ENCODE measurements at places on chromosomes 11 and 22.

DNA sequence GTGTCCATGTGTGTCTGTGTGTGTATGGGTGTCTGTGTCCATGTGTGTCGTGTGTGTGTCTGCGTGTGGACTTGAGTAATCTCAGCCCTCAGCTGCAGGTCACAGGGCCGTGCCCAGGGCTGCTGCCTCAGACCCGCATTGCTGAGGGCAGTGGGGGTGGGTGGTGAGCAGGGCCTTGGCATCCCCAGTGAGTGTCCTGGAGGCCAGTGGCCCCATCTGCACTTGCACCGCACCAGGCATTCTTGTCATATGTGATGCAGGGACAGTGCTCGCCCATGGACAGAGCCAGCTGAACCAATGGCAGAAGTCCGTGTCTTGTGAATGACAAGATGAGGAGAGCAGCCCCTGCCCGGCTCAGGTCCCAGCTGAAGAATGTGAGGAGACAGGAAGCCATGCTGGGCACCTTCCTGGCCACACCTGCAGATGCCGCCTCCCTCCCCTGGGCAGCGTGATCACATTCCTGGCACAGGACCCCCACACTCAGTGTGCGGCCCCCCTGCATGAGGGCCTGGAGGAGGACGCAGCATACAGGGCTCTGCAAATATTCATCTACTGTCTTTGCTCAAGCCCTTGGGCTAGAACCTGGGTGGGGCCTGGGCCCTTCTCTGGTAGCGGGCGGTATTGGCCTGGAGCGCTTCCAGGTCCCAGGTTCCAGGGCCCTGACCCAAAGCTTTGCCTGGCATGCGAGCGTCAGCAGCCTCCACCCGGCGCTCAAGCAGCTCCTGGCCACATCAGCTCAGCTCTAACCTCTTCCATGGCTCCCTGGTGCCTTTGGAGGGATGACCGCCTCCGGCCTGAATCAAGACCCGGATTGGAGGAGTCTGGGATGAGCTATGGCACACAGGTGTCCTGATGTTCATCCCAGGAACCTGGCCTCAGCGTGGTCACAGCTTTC lies 3.9 kb downstream of the ALDH3B2 start:
- no peak for DNase-seq

DNA sequence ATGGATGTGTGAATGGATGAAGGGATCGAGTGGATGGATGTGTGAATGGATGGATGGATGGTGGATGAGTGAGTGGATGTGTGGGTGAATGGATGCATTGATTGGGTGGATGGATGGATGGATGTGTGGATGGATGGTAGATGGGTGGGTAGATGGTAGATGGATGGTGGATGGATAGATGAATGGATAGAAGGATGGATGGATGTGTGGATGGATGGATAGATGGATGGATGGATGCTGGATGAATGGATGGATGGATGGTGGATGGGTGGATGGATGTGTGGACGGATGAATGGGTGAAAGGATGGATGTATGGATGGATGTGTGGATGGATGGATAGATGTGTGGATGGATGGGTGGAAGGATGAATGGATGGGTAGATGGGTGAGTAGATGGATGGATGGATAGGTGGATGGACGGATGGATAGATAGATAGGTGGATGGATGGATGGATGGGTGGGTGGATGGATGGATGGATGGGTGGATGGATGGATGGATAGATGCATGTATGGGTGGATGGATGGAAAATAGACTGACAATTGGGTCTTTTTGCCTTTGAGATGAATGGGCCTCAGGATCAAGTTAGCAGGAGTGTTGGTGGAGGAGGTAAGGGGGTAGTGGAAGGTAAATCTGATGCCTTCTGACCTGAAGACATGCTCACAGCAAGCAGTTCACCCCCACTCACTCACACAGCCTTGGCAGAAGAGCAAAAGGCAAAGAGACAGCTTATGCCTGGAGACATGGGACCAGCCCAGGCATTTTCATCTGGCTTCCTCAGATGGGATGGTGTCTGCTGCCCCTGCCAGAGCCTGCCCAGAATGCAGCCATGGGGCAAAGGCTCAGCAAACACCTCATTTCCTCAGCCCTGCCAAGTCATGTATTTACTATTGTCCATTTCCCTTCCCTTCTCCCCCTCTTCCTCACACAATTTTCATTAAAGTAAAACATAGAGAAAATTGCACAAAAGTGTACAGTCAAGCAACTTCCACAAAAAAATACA lies 8.0 kb upstream of the FADD start:
- DNase-seq, result no peak

DNA sequence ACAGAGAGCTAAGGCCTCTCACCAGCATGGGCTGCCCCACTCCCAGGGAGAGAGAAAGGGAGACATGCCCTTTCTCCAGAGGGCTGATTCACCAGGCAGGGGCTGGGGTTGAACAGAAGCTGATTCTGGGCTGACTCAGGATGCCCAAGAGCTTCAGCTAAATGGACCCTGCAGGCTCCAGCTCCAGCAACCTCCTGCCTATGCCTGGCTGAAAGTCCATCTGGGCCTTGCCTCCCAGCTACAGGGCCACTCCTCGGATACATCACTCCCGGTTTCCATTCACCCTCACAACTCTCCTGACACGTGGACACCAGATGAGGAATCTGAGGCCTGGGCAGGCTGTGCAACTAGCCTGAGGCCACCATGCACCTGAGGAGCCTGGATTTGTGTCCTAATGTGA lies 215.5 kb downstream of the BUD13 start:
- DNase-seq, result peak; percentile 54

DNA sequence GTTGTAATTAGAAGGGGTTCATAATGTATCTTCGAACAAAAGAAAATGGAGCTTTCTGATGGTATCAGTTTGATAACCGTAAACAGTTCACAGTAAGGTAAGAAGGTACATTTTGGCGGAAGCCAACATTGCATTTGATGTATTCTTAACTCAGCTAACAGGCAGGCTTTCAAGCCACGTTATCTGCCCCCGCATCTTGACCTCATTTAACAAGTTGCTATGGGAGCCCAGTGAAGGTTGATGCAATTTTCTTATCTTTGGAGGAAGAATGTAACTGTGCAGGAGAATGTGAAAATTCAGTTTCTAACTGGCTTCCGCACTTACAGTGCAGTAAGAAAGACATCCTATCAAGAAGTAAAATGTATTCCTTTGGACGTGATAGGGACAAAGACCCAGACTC lies 110.6 kb downstream of the ETS1 start:
- DNase-seq, result no peak

DNA sequence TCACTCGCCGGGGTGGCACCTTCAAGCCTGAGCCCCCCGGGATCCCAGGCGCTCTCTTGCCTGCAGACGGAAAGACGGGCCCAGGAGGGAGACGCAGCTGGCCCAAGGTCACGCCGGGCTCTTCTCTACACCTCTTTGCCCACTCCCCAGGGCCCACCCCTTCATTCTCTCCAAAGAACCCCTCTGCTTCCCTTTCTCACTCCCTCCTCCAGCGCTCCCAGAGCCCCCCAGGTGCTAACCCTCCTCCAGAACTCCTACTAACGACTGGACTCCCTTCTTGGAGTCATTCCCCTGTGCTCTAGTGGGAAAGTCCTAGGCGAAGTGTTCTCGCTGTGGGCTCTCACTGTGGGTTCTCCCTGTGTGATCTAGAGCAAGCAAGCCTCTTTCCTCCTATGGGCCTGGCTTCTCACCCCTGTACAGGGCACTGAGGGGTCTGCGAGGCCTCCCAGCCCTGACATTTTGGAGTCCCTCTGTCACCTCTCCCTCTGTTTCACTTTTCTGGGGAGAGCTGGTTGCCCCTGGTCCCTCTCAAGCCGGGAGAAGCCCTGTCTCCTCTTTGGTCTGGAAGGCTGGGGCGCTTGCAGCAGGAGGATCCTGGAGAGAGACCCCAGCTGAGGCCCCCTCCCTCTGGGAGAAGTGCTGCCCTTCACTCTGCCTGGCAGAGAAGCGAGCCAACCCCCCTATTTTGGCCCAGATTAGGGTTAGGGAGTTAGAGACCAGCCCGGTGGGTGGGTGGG lies 858 bp downstream of the OAF start:
- DNase-seq, result no peak
